ENCODE measurements at places on chromosomes 6 and 20.

DNA sequence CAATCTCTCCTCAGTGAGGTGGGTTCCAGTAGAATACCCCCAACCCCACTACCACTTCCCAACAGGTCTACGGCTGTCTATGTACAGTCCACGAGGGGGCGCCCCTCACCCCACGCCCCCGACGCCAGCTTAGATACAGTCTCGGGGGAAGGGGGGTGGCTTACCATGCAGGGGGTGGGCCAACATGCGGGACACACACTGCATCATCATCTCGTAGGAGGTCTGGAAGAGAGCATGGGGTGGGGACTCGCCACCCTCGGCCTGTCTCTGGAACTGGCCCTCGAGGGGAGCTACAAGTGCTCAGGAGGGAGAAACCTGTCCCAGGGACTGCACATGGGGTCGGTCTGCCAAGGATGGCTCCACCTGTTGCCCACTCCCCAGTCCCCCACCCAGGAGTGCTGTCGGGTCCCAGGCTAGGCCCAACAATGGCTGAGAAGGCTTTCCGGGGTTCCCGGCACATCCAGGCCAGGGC is 8.5 kb downstream of the MTCH1 start:
- DNase-seq, result no peak

GRCh38 chr20:15739035-15739434 is 834.2 kb downstream of the KIF16B start:
- no peak for DNase-seq

DNA sequence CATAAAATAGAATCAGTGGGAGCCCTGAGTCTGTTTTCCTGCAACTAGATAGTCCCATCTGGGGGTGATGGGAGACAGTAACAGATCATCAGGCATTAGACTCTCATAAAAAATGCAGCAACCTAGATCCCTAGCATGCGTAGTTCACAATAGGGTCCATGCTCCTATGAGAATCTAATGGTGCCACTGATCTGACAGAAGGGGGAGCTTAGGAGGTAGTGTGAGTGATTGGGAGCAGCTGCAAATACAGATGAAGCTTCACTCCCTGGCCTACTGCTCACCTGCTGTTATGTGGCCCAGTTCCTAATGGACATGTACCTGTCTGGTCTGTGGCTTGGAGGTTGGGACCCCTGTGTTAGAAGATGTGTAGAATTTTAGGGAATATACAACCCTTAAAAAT is 904.5 kb upstream of the EPHA7 start:
- DNase-seq, result no peak

GRCh38 chr6:494394-494793 is 102.8 kb downstream of the IRF4 start:
- no peak for DNase-seq

DNA sequence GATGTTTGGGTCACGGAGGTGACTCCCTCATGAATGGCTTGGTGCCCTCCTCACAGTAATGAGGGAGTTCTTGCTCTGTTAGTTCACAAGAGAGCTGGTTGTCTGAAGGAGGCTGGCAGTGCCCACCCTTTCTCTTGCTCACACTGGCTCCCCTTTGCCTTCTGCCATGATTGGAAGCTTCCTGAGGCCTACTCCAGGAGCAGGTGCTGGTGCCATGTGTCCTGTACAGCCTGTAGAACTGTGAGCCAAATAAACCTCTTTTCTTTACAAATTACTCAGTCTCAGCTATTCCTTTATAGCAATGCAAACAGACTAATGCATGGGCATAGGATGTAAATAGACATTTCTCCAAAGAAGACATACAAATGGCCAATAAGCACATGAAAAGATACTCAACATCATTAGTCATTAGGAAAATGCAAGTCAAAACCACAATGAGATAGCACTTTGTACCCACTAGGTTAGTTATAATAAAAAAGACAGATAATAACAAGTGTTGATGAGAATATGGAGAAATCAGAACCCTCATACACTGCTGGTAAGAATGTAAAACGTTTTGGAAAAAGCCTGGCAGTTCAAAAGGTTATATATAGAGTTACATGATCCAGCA is 17.7 kb downstream of the C20orf203 start:
- no peak for DNase-seq
